Thoracic aorta (tissue), 2 donors: ENCODE measurements at places on chromosomes 16 and 17. TPM values are rescaled to one million over a fixed set of nuclear protein-coding genes. Genes with fewer than 3 reads are reported as not detected.

- no peak overlapping the region for H3K4me3 ChIP-seq
- no peak overlapping the region for H3K27ac ChIP-seq
- no peaks in the 10 kb centered on the region for H3K27me3 ChIP-seq
- no peaks in the 10 kb centered on the region for H3K4me1 ChIP-seq
- no peaks in the 10 kb centered on the region for H3K36me3 ChIP-seq
These were observed 107.2 kb downstream of the ANKFN1 start for GRCh38 chr17:56260376-56261002.

Gene ABCA10
- 4.5 TPM for total RNA-seq

Gene NOD2
- 7.4 TPM for total RNA-seq

Gene NOS2
- not detected for total RNA-seq

GRCh38 chr17:28598799-28599310 lies at the start of gene SPAG5:
TSS of gene SPAG5 (minus strand) at chr17:28599025. CDS start at chr17:28598946, 79 bp downstream.
- H3K27me3 ChIP-seq, result no peaks in the 10 kb centered on the region
- peak within 1 kb of the TSS; percentile 98 for H3K27ac ChIP-seq
- H3K36me3 ChIP-seq, result no peaks in the 10 kb centered on the region
- DNase-seq, result peak; percentile 72

DNA sequence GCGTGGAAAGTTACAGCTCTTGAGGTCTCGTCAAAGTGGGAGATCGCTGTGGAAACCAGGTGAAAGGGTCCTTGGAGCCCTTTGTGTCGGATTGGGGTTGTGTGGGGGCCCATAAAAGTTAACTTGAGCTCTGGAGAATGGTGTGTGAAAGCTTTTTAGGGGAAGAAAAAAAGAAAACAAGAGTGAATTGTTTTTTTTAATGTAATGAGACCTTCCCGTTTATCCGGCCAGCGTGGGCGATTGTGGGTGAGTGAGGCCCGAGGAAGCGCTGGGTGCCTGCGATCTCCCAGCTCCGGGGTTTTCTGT lies 150.6 kb downstream of the MSI2 start:
- no peaks in the 10 kb centered on the region for H3K36me3 ChIP-seq
- H3K27ac ChIP-seq, result peak overlapping the region; percentile 41
- no peaks in the 10 kb centered on the region for H3K27me3 ChIP-seq
- no peak for DNase-seq
- H3K4me3 ChIP-seq, result no peak overlapping the region
- peaks cover 24% of the 10 kb centered on the region for H3K4me1 ChIP-seq

DNA sequence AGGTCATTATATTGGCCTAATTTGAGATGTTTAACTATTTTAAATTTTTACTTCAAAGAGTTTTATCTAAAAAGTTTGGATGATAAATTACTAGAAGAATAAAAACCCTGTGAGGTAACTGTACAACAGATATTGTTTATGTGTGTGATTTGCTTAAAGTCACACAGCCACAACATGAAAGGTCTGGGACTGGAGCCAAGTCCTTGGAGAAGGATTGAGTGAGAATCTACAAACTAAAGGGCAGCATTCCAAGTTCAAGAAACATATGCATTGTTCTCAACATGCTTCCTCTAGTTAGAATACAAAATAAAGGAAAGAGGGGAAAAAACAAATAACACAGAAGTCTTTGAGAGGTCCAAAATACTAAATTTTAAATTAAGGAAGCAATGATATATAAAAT lies 131.5 kb upstream of the MON1B start:
- no peak for DNase-seq
- H3K36me3 ChIP-seq, result no peaks in the 10 kb centered on the region
- no peaks in the 10 kb centered on the region for H3K4me1 ChIP-seq
- no peak overlapping the region for H3K27ac ChIP-seq
- no peak overlapping the region for H3K4me3 ChIP-seq

DNA sequence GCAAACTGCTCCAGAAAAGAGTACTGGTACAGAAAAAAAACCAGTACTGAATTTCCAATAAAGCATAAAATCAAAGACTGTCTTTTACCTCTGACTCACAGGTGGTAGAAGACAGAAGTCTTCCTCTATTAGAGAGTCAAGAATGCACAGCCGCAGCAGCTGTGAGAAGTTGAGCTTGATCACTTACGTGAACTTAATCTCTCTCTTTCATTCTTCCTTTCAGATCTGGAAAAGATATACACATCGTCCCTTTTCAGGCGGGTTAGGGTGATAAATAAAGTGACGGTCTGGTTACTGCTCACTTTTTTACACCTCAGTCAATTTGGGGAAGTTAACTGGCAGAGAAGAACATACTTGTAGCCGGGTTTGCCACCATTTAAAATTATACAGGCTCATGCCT lies 3.9 kb downstream of the IFT140 start:
- H3K36me3 ChIP-seq, result no peaks in the 10 kb centered on the region
- H3K27me3 ChIP-seq, result no peaks in the 10 kb centered on the region
- DNase-seq, result no peak
- H3K27ac ChIP-seq, result no peak overlapping the region

Gene LCAT
- total RNA-seq, result 46.6 TPM

- H3K27me3 ChIP-seq, result no peaks in the 10 kb centered on the region
- H3K36me3 ChIP-seq, result no peaks in the 10 kb centered on the region
- no peak overlapping the region for H3K4me3 ChIP-seq
- H3K27ac ChIP-seq, result no peak overlapping the region
These were observed 351.1 kb downstream of the KCNJ2 start for GRCh38 chr17:70520447-70520846.

Gene MVD
- total RNA-seq, result 22.4 TPM

- DNase-seq, result no peak
- peaks cover 1% of the 10 kb centered on the region for H3K4me1 ChIP-seq
- peaks cover 23% of the 10 kb centered on the region for H3K36me3 ChIP-seq
- H3K27ac ChIP-seq, result no peak overlapping the region
These were observed 6.1 kb downstream of the WDR81 start for GRCh38 chr17:1730326-1731193.

DNA sequence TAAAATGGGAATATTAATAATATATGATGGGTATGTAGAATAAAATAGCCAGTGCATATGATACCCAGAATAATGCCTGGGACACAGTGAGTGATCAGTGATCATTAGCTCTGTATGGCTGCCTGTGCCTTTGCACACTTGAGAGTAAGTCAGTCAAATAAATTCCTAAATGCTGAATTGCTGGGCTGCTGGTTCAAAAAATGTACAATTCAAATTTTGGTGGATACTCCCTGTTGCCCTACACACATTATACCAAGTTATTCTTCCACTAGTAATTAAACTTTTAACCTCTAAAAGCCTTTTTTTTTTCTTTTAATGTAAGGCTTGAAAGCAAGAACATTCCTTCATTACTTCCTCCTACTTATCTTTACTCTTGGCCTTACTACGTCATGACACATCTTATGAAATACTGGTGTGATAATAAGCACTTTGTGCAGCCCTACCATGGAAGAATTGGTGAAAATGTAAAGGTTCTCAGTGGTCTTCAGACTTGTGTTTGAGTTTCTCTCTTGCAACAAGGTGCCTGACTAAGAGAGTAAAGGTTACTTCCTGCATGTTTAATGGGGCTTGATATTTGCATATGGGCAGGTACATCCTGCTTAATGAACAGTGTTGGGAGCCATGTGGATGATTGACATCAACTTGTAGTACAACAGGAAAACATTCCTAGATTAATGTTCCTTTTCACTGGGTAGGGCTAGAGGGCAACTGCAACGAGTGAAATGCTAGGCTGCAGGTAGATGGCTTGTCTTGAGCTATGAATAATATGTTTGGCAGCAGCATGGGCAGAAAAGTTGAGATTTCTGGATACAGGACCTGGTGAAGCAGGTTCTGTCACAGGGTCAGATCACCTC lies 84.3 kb downstream of the PRKCA start:
- H3K4me1 ChIP-seq, result no peaks in the 10 kb centered on the region
- no peaks in the 10 kb centered on the region for H3K36me3 ChIP-seq
- no peak overlapping the region for H3K4me3 ChIP-seq
- H3K27me3 ChIP-seq, result no peaks in the 10 kb centered on the region
- no peak overlapping the region for H3K27ac ChIP-seq

- H3K4me1 ChIP-seq, result peaks cover 4% of the 10 kb centered on the region
- no peaks in the 10 kb centered on the region for H3K27me3 ChIP-seq
- no peak for DNase-seq
These were observed 170.6 kb upstream of the CIBAR2 start for GRCh38 chr16:85282842-85283241.

Gene GPR139
- total RNA-seq, result not detected

DNA sequence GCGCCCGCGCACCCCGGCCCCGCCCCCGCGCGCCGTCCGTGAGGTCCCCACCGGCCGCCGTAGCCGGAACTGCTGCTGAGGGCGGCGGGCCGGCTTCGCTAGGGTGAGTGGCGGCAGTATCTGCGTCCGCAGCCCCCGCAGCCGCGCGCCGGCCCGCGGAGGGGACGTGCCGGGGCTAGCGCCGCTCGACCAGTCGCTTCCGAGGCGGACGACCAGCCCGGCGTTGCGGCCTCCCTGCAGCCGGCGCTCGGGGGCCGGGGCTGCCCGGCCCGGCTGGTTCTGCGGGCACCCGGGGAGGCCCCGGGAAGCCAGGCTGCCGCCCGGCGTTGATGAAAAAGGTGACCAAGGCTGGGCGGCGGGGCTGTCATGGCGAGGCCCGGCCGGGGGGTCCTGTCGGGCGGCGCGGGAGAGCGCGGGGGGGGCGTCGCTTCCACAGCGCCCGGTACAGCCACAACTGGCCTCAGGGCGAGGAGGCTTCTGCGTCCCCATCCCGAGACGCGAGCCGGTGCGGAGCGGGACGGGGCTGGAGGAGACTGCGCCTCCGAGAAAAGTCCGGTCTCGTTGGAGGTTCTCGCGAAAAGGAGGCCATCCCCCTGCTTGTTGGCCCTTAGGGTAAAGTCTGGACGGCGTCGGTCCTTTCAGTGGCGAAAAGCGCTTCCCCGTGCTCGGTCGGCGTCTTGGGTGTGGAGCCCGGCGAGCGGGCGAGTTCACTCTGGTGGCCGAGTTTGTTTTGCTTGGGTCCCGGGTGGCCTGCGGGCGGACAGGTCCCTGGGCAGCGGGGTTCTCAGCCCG lies at the start of gene CRAMP1:
Gene CRAMP1 (plus strand): TSS at position 41 of the 792 bp plus-strand sequence. CDS start 2,280 bp downstream, outside the sequence.
- DNase-seq, result no peak
- H3K27ac ChIP-seq, result peak within 1 kb of the TSS; percentile 79
- no peaks in the 10 kb centered on the region for H3K36me3 ChIP-seq
- peaks cover 39% of the 10 kb centered on the region for H3K4me1 ChIP-seq
- H3K27me3 ChIP-seq, result no peaks in the 10 kb centered on the region
- H3K4me3 ChIP-seq, result peak within 1 kb of the TSS; percentile 93

- no peak overlapping the region for H3K4me3 ChIP-seq
- no peaks in the 10 kb centered on the region for H3K4me1 ChIP-seq
- no peak overlapping the region for H3K27ac ChIP-seq
- no peak for DNase-seq
- H3K36me3 ChIP-seq, result no peaks in the 10 kb centered on the region
These were observed 10.9 kb upstream of the KRTAP17-1 start for GRCh38 chr17:41326173-41327145.

DNA sequence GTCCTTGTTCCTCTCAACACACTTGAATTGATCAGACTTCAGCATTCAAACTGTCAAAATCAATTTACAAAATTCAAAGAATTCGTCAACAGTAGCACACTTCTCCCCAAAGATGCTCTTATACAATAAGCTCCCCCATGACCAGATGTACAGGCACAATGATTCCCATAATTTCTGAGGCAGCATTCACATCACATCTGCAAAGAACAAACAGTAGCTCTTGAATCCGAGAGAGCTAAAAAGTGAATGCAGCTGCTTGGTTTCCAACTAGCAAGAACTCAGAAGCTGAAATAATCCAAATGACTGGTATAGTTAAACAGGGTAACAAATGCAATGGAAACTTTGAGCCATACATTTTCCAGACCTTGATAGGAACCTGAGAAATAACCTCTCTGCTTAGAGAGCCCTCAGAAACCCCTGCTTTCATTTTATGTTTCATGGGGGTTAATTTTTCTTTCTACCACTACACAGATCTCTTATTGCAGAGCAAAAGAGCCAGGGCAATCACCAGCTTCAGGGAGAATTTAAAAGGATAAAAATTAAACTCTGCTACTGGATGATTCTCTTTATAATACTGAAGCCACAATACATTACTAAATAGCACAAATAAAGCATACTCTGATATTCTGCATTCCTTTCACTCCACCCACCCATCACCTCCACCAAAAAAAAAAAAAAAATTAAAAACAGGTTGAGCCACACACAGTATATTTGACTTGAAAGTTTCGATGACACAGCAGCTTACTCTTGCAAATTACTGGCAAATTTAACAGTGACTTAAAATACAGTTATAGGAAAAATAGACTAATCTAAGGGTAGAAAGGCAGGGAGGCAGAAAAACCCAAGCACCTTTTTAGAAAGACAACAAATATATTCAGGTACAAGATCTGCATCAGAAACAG lies 23.1 kb upstream of the TMEM97 start:
- H3K27me3 ChIP-seq, result no peaks in the 10 kb centered on the region
- H3K36me3 ChIP-seq, result no peaks in the 10 kb centered on the region
- DNase-seq, result no peak
- H3K4me1 ChIP-seq, result no peaks in the 10 kb centered on the region

- H3K27me3 ChIP-seq, result peaks cover 14% of the 10 kb centered on the region
- no peaks in the 10 kb centered on the region for H3K4me1 ChIP-seq
- H3K4me3 ChIP-seq, result no peak overlapping the region
- H3K36me3 ChIP-seq, result no peaks in the 10 kb centered on the region
- no peak for DNase-seq
- no peak overlapping the region for H3K27ac ChIP-seq
These were observed 54.3 kb upstream of the DLX4 start for GRCh38 chr17:49914664-49915063.

DNA sequence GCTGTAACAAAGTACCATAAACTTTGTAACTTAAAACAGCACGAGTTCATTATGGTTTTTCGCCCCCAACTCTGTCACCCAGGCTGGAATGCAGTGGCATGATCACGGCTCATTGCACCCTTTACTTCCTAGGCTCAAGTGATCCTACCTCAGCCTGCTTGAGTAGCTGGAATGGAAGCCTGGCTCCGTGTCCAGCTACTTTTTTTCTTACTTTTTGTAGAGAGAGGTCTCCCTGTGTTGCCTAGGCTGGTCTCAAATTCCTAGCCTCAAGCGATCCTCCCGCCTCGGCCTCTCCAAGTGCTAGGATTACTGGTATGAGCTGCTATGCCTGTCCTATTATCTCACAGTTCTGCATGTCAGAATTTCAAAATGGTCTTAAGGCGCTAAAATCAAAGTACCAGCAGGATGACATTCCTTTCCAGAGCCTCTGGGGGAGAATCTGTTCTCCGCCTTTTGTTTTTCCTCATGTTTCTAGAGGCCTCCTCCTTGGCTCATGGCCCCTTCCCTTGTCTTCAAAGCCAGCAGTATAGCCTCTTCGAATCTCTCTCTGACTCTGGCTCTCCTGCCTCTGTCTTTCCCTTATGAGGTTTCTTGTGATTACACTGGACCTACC lies 10.1 kb upstream of the PRM1 start:
- H3K27ac ChIP-seq, result no peak overlapping the region
- no peaks in the 10 kb centered on the region for H3K36me3 ChIP-seq
- H3K4me1 ChIP-seq, result no peaks in the 10 kb centered on the region
- H3K27me3 ChIP-seq, result no peaks in the 10 kb centered on the region
- no peak for DNase-seq
